ENCODE measurements at places on chromosomes 3 and 15.

DNA sequence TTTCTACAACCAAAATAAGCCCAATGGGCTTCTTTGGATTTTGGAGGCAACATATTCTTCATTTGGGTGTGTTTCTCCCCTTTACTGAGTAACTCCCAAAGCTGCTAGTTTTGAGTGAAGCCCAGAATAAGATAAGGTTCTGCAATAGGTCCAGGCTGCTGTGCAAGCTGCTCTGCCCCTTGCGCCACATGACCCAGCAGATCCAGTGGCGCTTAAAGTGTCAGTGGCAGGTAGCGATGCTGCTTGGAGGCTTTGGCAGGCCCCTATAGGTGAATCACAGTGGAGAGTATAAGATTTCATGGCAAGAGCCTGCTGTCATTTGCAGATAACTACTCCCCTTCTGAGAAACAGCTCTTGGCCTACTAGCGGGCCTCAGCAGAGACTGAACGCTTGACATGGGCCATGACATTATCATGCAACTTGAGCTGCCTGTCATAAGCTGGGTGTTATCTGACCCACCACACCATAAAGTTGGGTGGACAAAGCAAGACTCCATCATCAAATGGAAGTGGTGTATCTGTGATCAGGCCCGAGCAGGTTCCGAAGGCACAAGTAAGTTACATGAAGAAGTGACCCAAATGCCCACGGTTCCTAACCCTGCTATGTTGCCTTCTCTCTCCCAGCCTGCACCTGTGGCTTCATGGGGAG, 88.4 kb upstream of the OXTR start:
- DNase-seq = no peak

DNA sequence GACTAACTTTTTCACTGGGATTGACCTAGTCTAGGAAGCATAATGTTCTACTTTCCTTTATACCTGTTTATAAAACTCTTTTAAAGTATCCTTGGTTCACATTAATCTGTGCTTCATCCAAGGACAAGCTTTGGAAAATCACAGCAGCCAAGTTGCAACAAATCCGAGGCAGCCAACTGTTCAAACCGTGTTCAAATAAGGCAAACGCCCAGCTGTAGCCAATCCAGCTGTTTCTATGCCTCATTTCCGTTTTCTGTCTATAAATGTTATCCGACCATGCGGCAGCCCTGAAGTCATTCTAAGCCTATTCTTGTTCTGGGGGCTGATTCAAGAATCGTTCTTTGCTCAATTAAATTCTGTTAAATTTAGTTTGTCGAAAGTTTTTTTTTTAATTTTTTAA, 78.3 kb downstream of the FMN1 start:
- no peak for DNase-seq

DNA sequence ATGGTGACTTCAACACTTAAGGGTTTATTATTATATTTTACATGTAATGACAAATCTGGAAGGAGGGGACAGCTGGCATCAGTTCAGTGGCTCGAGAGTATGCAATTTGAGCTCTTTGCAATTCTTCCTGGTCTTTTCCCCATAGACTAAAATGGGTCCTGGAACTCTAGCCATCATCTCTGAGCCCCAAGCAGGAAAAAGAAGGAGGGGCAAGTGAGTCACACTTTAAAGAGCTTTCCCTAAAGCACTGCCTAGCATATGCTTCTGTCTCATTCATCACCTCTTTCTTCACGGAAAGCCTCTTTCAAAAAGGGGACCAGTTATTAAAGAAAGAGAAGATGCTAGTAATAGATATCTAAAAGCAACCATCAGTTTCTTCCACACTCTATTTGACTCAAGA, 466.3 kb downstream of the ZIC1 start:
- DNase-seq = no peak

GRCh38 chr3:102060814-102061213, 211.5 kb downstream of the NFKBIZ start:
- no peak for DNase-seq

DNA sequence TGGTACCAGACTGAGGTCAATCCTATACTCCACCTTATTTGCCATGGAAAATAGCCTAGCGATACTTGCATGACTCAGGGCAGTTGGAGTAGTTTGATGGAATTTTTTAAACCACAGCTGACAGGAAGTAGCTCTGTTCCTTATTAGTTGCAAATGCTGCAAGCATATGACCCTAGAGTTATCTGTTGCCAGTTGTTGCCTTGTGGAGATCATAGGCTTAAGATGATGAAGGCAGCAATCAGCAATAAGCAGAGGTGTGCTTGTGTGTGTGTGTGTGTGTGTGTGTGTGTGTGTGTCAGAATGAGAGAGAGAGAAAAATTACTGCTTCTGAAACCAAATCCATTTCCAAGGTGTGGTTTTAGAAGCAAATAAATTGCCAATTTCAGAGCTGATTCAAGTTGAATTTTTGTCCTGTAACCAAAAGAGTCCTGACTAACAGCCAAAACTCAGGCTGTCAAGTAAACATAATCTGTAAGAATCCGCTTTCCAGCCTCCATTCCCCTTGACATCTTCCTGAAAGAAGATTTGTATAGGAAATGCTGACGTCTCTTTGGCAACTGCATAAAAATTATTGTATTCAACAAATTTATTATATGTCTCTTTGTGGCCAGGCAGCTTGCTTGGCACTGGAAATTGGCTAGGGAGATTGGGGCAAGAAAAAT, 141.2 kb downstream of the SERPINI1 start:
- DNase-seq = no peak

- peak; percentile 78 for DNase-seq
Measured at GRCh38 chr3:38004415-38005075, 14.0 kb downstream of the VILL start.

GRCh38 chr15:90425726-90426346, 37.8 kb downstream of the IQGAP1 start:
- DNase-seq = no peak

- DNase-seq = peak; percentile 33
Measured at GRCh38 chr3:71490692-71491091, 92.8 kb downstream of the FOXP1 start.

DNA sequence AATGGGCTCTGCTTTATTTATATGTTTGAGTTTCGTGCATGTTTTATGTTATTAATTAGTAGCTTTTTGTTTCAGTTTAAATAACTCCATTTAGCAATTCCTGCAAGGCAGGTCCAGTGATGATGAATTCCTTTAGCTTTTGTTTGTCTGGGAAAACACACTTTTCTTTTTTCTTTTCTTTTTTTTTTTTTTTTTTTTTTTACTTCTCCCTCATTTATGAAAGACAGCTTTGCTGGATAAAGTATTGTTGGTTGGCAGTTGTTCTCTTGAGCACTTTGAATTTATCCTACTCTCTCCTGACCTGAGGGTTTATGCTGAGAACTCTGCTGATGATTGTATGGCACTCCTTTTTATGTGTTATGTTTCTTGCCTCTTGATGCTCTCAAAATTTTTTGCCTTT, 35.7 kb downstream of the TMEM39A start:
- no peak for DNase-seq

DNA sequence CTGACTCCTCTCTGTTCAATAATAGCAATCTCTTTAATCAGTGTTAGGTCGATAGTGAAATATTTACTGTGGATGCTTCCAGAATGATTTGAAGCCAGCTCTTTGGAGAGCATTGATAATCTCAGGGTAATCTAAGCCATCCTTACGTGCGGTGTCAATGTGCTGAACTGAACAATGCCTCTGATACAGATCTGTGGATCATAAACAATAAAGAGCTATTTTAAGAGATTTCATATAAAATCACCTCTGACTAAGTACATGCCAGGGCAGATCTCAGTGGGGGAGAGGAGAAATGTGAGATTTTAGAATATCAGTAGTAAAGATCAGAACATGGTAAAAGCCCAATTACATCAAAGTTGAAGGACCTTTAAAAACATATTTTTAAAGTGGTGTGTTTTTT, 319.3 kb upstream of the GBE1 start:
- DNase-seq = no peak

- no peak for DNase-seq
Measured at GRCh38 chr3:37457378-37458065, 283.1 kb upstream of the LRRFIP2 start.

DNA sequence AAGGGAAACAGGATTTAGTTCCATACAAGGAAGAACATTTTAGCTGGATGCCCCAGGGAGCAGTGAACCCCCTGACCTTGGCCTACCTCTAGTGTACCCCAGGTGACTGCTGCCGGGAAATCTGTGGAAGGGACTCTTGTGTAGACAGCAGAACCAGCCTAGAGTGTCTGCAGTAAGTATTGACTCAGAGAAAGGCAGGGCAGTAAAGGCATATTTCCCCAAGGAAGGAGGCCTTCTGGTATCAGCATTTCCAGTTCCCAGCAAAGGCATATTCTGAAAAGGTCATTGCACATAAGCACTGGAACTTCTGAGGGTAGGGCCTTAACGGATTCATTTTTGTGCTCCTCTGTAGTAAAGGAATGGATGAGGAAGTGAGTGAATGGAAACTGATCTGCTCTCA, 246.2 kb downstream of the FAM43A start:
- no peak for DNase-seq

All from CD4-positive, alpha-beta T cell treated with Interleukin-2 at 100 ng/mL for 4 hours (primary cell).